Aorta (tissue), 5 donors: ENCODE measurements at places on chromosomes 16 and 17. TPM values are rescaled to one million over a fixed set of nuclear protein-coding genes. Genes with fewer than 3 reads are reported as not detected.

ESRP2 gene
- 0.60 TPM for total RNA-seq

PRSS8 gene
- total RNA-seq = not detected

DNA sequence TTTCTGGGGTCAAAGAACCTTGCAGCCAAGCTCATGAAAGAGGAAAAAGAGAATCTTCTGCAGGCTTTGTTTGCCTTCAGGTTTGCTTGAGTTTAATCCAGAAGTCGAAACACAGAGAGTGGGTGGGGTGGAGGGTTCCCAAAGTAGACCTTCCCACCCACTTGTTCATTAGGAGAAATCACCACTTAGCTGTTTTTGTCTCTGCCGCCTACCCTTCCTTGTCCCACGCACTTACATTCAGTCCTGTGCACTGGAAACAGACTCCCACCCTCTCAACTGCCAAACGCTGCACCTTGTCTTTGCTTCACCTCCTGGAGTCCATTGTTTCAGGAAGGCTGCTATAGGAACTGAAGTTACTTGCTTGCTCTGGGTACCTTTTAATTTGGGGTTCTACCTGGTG, 38.6 kb upstream of the RBFOX1 start:
- H3K27ac ChIP-seq = no peak overlapping the region
- no peaks in the 10 kb centered on the region for H3K27me3 ChIP-seq
- no peaks in the 10 kb centered on the region for H3K36me3 ChIP-seq
- no peaks in the 10 kb centered on the region for H3K4me1 ChIP-seq

- DNase-seq = no peak
- no peaks in the 10 kb centered on the region for H3K27me3 ChIP-seq
- no peaks in the 10 kb centered on the region for H3K4me1 ChIP-seq
- H3K4me3 ChIP-seq = no peak overlapping the region
- no peaks in the 10 kb centered on the region for H3K36me3 ChIP-seq
Observed at GRCh38 chr16:22675745-22676540, 138.0 kb upstream of the HS3ST2 start.

- H3K4me3 ChIP-seq = no peak overlapping the region
- no peak overlapping the region for H3K27ac ChIP-seq
- peak; percentile 90 for DNase-seq
- no peaks in the 10 kb centered on the region for H3K27me3 ChIP-seq
- no peaks in the 10 kb centered on the region for H3K4me1 ChIP-seq
Observed at GRCh38 chr17:8785547-8786413, 13.4 kb downstream of the MFSD6L start.

DNA sequence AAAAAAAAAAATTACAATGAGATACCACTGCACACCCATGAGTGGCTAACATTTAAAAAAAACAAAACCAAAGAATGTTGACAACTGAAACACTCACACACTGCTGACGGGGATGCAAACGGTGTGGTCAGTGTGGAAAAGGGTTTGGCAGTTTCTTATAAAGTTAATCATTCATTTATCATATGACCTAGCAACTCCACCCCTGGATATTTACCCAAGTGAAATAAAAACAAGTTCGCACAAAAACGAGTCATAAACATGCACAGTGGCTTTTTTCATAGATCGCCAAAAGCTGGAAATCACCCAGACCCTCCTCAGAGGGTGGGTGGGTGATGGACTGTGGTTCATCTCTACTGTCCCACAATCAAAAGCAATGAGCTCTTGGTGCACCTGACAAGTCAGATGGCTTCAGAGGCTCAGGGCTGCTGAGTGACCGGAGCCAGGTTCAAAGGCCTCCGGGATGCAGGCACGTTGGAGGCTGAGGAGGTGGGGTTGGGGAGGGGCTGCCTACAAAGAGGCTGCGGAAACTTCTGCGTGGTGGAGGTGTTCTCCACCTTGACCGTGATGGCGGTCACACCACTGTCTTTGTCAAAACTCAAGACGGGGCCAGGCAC, 14.2 kb downstream of the RAB40B start:
- no peak overlapping the region for H3K4me3 ChIP-seq
- no peak for DNase-seq
- no peaks in the 10 kb centered on the region for H3K4me1 ChIP-seq
- H3K27ac ChIP-seq = no peak overlapping the region
- no peaks in the 10 kb centered on the region for H3K36me3 ChIP-seq
- H3K27me3 ChIP-seq = no peaks in the 10 kb centered on the region

DNA sequence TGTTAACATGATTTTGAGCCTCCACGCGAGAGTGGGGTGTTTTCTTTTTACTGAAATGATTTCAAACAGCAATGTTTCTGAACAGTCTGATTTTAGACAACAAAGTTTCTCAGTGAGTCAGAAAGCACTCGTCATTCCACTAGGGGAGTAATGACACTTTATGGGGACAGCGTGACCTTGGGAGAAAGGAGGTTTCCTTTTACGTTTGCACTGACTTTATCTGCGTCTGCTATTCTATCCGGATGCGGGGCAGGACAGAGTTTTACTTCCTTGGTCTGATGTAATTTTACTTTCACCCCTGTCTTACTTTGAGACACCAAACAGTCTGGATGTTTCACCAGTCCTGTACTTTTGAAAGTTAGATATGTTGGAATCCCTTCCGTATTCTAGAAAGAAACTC, 20.7 kb downstream of the SLC47A1 start:
- no peak overlapping the region for H3K27ac ChIP-seq
- H3K4me1 ChIP-seq = peaks cover 6% of the 10 kb centered on the region
- H3K27me3 ChIP-seq = no peaks in the 10 kb centered on the region
- no peak for DNase-seq
- peaks cover 4% of the 10 kb centered on the region for H3K36me3 ChIP-seq

DNA sequence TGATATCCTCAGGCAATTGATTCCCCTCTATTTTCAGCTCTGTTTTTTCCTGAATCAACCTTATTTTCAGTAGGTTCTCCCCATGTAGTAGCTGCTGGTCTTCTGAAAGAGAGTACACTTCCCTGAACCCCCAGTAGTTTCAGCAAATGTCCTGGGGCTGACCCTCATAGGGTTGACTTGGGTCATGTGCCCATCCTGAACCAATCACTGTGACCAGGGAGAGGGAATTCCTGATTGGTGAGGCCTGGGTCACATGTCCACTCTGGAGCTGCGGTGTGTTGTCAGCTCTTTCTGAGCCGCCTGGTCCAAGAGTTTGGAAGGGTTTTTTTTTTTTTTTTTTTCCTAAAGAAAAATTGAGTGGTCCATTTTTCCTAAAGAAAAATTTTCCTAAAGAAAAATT, 8.3 kb upstream of the ZKSCAN2 start:
- H3K27ac ChIP-seq = no peak overlapping the region
- H3K4me3 ChIP-seq = no peak overlapping the region
- DNase-seq = no peak
- H3K36me3 ChIP-seq = no peaks in the 10 kb centered on the region
- H3K27me3 ChIP-seq = no peaks in the 10 kb centered on the region
- H3K4me1 ChIP-seq = no peaks in the 10 kb centered on the region
